ENCODE measurements at places on chromosomes 13 and 19. TPM values are rescaled to one million over a fixed set of nuclear protein-coding genes. Genes with fewer than 3 reads are reported as not detected.

The DACT3 gene
- 1.6 TPM for total RNA-seq

The ZNF112 gene
- total RNA-seq: 10.3 TPM

The CEACAM20 gene
- not detected for total RNA-seq

DNA sequence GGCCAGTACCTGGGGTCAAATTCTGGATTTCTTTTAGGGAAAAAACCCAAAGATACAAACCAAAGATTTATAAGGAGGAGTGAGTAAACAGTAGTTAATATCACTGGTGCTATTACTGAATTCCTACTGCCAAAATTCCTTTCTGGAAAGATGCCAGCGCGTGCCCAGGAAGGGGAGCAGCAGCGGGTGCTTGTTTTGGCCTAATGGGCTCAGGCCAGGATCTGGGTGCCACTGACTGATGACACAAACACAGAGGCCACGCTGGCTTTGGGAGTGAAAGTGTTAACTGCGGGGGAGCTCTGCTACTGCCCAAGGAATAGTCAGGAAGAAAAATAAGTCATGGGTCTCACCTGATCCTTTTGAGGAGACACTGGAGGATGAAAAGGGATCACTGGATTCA, 61.2 kb downstream of the KLF2 start:
- no peak for DNase-seq

DNA sequence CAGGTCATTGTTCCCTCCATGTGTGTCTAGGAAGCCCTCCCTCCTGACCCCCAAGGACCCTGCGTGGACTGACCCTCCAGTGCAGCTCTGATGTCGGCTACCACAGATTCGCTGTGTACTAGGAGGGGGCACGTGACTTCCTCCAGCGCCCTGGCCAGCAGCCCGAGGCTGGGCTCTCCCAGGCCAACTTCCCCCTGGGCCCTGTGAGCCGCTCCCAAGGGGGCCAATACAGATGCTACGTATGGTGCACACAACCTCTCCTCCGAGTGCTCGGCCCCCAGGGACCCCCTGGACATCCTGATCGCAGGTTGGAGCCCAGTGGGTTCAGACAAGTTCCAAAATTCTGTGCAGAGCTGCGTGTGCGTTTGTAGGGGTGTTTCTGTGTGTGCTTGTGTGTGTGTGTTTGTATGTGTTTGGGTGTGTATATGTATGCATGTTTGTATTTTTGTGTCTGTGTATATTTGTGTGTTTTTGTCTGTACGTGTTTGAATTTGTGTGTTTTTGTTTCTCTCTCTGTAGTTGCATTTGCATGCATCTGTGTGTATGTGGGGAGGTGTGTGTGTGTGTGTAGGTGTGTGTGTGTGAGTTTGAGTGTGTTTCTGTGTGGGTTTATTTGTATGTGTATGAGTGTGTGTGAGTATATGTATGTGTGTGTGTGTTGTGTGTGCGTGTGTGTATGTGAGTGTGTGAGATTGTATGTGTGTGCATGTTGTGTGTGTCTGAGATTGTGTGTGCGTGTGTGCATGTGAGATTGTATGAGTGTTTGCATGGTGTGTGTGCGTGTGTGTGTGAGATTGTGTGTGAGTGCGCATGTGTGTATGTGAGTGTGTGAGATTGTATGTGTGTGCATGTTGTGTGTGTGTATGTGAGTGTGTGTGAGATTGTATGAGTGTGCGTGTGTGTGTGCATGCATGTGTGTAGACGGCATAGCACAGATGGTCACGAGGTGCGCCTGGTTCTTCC, 21.4 kb upstream of the LILRA2 start:
- DNase-seq: no peak

GRCh38 chr13:42495751-42496150, 78.2 kb upstream of the TNFSF11 start:
- DNase-seq: no peak

Measured in IMR-90 (cell line).